Stimulated activated CD8-positive, alpha-beta memory T cell treated with anti-CD3 and anti-CD28 coated beads, Interleukin-7, amount 100 ng/mL, for 1 hour (primary cell): ENCODE measurements at places on chromosomes 11 and 22.

GRCh38 chr22:45528046-45528445, 25.4 kb downstream of the FBLN1 start:
- DNase-seq: no peak

GRCh38 chr11:61193596-61193995, 9.7 kb upstream of the PGA3 start:
- DNase-seq: no peak

DNA sequence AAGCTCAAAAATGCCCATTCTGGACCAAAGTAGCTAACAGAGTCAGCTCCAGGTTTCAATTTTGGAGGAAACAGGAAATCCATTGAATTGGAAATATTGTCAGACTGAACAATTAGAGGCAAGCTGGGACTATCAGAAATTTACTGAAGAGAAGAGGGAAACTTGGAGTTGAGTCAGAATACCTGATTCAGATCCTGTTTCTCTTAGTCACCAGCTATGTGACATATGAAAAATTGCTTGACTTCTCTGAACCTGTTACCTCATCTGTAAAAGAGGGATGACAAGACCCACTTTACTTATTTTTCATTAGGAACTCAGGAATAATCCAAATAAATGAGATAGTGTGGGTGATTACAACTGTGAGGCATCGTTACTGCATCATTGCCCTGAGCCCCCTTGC, 148.9 kb upstream of the CADM1 start:
- no peak for DNase-seq

DNA sequence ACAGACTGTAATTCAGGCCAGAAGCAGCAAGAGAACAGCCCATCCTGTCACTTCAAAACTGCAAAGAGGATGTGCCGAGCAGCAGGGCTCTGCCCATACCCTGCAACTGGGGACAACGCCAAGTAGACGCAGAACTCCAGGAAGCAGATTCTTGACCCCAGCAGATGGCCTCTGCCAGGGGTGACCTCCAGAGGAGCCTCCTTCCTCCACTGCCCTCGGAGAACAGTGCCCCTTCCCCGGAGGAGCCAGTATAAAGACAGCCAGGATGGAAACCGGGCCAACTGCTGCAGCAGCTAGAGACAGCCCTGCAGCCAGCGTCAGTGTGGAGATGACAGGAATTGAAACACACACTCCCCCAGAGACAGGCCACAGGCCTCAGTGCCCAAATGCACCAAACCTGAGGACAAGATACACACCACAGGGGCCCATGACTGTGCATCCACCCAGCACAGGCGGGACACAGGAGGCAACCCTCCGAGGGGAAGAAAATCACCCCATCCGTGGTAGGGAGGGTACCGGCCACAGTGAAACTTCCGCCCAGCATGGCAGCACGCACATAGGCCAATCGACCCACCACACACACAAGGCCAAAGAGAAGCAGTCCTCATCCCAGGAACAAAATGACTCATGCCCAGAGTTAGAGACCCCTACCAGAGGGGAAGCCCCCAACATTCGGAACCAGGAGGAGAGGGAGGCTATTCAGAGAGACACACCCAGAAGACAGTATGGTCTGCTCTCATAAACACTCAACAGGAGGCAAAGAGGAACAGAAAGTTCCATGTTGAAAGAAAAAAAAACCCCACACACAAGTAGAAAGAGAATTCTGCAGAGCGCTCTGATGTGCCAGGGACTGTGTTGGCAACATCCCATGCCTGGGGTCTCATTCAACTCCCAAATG, 5.6 kb downstream of the AHNAK start:
- DNase-seq: no peak

DNA sequence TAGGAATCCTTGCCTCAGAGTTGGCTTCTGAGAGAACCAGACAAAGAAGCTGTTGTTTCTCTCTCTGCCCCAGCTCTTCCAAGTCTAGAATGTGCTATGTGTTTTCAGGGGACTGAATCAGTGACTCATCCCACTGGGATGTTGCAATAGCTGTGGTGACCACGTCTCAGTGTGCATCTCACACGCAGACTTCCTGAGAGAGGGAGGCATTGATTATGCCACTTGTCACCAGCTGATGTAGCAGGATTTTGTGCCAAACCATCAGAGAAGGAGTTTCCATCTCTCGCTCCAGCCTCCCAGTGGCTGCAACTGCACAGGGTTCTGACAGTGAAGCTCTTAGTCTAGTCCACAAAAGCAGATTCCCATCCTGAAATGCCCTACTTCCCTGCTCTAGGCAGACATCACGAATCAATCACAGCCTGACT, 455.8 kb downstream of the MIAT start:
- DNase-seq: no peak

- no peak for DNase-seq
These were observed 43.6 kb downstream of the SYN3 start for GRCh38 chr22:33014621-33015020.

DNA sequence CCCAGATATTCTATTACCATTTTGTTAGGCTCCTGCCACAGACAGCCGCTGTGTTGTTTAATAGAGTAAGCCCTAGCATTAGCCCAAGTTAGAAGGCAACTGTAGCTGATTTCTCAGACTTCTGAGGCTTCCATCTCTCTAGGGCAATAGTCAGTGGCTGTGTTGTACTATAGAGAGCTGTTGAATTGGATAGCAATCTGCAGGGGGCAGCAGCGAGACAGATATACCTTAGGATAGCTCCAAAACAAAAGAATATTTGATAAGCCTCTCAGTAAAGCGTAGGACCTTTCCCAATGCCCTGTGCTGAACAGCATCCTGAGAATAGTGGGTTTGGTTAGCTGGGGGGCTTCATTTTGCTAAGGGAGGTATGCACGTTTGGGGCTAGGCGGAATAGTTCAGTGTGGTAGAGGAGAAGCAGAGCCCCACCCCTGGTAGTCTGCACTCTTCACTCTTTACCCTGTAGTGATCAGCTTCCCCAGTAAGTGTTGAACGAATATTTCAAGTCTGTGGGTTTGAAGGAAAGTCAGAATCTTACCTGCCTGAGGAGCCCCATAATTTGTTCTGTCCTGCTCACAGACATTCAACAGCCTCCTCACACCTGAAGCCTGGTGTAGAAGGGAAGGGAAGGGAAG, 515.1 kb downstream of the INSC start:
- DNase-seq: no peak

DNA sequence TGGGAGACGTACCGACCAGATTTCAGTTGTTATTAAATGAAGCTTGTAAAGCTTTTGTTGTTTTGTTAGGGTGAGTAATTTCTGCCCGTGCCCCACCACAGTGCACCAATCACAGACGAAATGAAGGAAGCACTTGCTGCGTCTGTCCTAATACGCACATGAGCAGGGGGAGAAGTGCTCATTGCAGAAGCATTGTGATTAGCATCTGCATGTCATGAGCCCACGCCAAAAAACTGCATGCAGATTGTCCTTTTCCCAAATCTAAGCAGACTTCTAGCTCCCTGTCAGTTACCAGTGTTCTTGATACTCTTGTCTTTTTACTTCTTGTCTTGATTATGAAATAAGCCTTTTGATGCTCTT, 15.5 kb downstream of the RBX1 start:
- no peak for DNase-seq

DNA sequence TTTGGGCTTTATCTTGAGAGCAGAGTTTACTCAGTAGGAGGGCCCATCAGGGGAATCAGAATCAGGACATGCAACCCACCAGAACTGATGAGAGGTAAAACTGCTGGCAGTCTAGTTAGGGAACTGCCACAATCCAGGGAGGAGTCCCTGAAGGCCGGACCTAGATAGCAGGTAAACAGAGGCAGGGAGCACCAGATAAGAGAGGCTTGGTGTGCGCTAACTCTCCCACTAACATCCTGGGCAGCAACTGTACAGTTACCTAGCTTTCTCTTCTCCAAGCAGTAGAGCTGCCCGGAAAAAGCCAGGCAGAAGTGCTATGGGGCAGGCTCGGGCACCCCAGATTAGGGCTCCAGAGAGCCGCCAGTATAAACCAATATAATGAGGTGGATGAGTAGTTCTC, 865 bp upstream of the AMOTL1 start:
- DNase-seq: no peak

- peak; percentile 57 for DNase-seq
These were observed 18.7 kb upstream of the SCGB1D1 start for GRCh38 chr11:62171261-62171723.

DNA sequence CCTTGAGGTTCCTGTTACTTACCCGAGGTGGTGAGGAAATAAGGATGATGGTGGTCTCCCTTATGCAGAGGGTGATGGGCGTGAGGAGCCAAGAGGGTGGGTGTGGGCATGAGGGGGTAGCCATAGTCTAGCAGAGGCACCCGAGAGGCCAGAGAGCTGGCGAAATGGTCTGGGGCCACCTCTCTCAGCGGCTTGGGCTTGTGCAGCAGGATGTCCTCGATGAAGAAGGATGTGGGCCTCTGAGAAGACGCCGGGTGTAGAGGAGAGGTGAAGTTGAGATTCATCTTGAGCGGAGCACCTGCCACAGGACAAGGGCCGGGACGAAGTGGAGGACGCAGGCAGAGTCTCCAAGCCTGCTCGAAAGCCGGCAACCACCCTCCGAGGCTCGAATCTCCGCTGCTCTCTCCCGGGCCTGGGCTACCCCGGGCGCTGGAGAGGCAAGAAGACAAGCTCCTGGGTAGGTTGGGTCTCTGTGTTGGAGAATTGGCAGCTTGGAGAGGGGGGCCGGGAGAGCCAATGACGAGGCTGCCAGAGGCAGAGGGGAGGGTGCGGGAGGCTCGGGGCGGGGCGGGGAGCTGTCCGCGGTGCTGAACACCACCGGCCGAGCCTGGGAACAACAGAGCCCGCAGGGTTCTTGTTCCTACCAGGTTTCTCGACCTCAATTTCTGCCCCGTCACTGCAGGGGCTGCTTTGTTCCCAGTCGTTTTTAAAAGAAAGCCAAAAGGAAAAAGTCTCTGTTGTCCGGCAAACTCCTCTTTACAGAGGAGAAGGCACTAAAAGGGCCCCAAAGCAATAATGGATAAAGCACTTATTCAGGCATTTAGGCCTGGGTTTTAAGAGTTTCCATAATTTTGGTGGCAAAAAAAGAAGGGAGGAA, at the start of gene BSX:
TSS of gene BSX (minus strand) at position 447 of the 877 bp plus-strand sequence. CDS start at position 284, 163 bp downstream.
- no peak for DNase-seq

DNA sequence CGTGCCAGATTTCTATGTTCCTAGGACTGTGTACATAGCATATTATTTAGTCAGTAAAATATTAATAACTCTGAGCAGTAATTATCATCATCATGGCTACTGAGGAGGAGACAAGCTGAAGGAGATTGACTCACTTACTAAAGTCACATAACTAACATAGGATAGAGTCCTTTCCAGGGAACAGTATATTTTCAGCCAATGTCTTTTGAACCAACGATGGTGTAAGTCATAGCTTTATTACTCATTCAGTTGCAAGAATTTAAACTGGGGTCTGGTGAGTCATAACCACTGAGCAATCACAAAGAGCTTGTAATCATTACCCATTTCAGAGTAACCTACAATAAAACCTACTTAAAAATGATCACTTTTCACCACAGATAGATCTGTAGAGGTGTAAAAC, 1564.8 kb upstream of the TENM4 start:
- DNase-seq: no peak

- DNase-seq: no peak
These were observed 63.2 kb downstream of the PACS1 start for GRCh38 chr11:66133216-66133775.

DNA sequence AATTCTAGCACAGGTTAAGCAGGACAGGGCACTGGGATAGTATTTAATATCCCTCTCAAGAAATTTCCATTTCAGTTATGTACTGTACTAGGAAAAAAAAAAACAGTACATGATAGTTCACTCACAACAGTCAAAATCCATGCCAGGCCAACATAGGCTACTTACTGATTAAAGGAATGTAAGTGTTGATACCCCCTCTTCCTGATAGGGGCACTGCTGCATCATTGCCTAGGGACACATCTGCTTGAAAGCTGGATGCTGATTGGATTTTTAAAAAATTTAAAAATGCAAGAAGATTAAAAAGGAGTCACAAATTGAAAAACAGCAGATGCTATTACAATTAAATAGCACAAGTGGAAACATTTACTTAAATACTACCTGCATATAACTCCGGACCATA, 43.4 kb downstream of the APOL5 start:
- DNase-seq: no peak

DNA sequence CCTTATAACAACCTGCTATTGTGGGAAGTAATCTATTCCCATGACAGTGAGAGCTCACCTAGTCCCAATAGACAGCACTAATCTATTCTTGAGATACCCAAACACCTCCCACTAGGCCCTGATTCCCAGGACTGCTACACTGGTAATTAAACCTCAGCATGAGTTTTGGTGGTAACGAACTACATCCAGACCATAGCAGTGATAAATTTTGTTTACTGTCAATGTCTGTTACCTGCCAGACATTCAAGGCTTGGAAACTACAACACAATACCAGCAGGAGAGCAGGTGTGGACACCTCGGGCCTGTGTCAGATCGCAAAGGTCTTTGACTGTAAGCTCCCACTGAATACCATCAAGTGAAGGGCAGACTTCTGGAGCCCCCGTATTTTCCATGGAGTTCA, 187.1 kb downstream of the ARHGAP42 start:
- no peak for DNase-seq

DNA sequence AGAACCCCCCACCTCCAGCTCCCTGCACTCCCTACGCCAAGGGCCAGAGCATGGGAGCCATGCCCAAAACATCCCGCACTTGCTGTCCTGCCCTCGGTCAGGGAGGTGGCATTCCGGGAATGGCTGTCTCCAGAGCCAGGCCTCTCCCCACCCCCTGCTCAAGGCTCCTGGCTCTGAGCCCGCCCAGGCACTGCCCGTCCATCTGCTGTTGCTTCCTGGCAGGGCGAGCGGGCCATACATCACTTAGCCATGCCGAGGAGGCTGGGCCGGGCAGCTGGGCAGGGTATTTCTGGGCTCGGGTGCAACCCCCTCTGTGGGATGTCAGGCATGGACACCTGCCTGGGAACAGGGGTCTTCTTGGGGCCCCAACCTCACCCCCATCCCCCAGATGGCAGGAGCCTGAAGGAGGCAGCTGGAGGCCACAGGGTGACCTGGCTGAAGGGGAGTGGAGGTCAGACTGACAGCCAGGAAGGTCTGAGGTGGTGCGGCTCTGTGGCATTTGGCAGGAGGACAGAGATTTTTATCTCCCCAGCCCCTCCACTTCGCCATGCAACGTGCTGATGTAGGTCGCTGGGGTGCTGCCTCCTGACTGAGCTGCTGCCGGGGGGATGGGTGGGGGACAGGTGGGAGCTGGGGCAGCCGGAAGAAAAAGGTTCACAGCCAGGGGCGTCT, 8.7 kb upstream of the CABP7 start:
- DNase-seq: no peak

DNA sequence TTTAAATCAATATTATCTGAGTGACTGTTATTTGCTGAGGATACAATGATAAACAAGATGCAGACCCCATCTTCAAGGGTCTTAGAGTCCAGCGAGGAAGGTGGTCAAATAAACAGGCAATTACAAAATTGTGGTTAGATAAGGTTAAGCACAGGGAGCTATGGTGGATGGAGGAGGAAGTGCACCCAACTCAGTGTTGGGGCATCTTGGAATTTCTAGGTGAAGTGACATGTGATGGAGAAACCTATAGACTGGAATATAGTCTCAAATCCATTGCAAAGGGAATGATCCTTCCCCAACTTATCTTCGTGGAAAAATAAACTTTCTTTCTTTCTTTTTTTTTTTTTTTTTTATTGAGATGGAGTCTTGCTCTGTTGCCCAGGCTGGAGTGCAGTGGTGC, 3.4 kb upstream of the PTPRJ start:
- DNase-seq: no peak

GRCh38 chr22:35638410-35638809, 9.8 kb upstream of the APOL6 start:
- no peak for DNase-seq
